ENCODE measurements at places on chromosomes 12 and 14. TPM values are rescaled to one million over a fixed set of nuclear protein-coding genes. Genes with fewer than 3 reads are reported as not detected.

Gene GDF3
- not detected for total RNA-seq

DNA sequence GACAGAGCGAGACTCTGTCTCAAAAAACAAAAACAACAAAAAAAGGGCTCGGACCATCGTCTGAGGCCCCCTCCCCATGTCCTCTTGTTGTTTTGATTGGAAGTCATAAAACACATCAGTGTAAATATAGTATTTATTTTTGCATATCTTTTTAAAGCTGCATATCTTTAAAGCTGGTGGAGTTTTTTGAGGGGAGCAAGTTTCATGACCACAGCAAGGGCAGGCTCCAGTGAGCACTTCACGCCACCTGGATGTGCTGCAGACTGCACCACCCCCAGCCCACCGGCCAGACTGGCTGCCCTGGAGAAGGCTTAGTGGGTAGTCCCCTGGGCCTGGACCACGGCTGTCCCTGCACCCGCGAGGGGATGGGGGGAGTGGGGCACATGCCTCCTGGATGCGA is 11.9 kb upstream of the BCL7A start:
- DNase-seq = no peak

Gene LTBP2
- 0.18 TPM for total RNA-seq

DNA sequence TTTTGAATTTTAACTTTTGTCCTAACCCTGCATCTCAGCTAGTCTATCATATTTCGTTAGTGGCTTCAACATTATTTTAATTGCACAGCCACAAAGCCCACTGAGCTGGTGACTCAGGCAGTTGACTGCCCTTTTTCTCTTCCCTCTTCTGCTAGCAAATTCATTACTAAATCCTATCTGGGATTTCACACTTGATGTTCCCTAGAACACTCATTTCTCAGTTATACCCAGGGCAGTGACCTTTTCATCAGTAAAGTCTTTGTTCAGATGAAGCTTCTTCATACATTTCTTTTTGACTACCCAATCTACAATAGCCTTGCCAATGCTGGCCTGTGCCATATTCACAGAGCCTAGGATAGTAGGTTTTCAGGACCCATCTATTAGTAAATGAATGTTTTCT is 107.0 kb downstream of the ATXN7L3B start:
- DNase-seq = no peak

DNA sequence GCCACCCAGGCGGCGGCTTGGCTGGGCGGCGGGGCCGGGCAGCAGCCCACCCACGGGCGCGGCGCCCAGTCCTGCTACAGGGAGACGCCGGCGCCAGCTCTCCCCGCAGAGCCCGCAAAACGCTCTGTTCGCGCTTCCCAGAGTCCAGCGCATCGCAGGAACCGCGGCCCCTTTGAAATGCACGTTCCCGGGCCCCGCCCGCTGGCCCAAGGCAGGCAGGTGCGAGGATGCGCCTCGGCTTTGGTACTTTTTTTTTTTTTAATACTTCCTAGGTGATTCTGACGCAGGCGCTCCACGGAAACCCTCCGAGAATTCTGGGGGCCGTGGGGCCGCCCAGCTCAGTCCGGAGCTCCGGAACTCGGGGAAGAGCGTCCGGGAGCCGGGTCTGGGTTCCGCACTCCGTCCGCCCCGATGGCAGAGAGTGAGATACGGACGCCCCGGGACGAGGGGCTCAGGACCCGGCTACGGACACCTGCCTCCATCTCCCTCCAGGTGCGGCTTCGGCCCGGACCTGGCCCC is 483 bp downstream of the POC1B start:
- DNase-seq = peak; percentile 45

DNA sequence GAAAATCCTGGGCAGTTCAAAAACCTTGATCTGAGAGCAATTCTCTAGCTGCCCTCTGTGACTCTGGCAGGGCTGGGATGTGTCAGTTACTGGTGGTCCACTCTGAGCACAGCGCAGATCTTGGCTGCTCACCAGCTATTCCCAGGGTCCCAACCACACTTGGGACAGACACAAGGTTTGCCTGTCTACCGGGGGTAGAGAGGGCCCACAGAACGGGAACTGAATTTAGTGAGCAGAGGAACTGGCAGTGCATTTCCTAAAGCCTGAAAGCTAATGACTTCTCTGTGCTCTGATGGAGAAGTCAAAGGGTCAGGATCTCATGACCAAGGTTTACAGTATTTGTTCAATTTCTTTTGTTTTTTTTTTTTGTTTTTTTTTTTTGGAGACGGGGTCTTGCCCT is 2.6 kb downstream of the PDE6H start:
- DNase-seq = no peak

Gene PLXNC1
- 0.42 TPM for total RNA-seq

- no peak for DNase-seq
Observed at GRCh38 chr12:19957308-19958125, 410.8 kb upstream of the PDE3A start.

DNA sequence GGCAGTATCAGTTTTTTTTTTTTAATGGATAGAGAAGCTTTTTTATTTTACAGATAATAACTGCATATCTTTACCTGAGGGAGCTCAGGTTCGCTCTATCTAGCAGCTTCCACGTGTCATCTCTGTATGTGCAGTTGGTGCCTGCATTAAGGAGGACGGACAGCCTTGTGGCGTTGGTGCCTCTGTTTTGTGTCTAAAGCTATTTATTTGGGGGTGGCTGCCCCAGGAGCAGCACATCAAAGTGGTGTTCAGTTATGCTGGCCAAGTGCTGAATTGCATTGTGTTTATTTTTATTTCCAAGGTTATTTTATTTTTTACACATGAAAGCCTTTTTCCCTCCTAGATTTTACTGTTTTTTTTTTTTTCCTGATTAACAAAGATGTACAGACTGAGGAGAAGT is 59.7 kb downstream of the RASSF3 start:
- DNase-seq = no peak

GRCh38 chr12:80015660-80016059 is 80.8 kb upstream of the PPP1R12A start:
- DNase-seq = no peak

GRCh38 chr14:52412426-52412825 is 98.3 kb downstream of the PTGER2 start:
- no peak for DNase-seq

Gene NGDN
- 41.6 TPM for total RNA-seq

Gene APOF
- 0.09 TPM for total RNA-seq

DNA sequence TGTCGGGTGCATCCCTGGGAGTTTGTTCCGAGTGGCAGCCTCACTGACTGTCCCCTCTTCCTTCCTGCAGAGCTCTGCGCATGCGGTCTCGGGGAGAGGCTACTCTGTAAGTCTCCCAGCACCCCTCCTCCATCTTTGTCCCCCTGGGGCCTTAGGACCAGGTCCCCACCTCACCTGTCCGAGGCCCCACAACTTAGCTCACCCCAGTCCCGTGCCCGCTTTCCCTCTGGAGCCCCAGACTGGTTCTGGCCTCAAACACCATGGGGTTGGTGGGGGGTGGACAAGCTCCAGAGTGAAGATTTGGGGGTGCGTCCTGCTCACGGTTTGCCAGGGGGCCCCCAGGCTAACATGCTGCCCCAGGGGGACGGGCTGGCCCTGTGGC is 37.9 kb downstream of the FBRSL1 start:
- no peak for DNase-seq

GRCh38 chr14:70052990-70053389 is 135.8 kb downstream of the SLC8A3 start:
- no peak for DNase-seq

GRCh38 chr14:70655110-70655826 is 13.6 kb downstream of the TTC9 start:
- DNase-seq = no peak

GRCh38 chr14:22185191-22185590 is 403.8 kb downstream of the DAD1 start:
- no peak for DNase-seq

- peak; percentile 72 for DNase-seq
Observed at GRCh38 chr14:50943943-50944646, at the start of gene PYGL. TSS of gene PYGL (minus strand) at chr14:50944483. CDS start at chr14:50944403, 80 bp downstream.

Gene PAX9
- total RNA-seq = 3.4 TPM

Gene CS
- 375 TPM for total RNA-seq
